ENCODE measurements at places on chromosomes 7 and 10. TPM values are rescaled to one million over a fixed set of nuclear protein-coding genes. Genes with fewer than 3 reads are reported as not detected.

DNA sequence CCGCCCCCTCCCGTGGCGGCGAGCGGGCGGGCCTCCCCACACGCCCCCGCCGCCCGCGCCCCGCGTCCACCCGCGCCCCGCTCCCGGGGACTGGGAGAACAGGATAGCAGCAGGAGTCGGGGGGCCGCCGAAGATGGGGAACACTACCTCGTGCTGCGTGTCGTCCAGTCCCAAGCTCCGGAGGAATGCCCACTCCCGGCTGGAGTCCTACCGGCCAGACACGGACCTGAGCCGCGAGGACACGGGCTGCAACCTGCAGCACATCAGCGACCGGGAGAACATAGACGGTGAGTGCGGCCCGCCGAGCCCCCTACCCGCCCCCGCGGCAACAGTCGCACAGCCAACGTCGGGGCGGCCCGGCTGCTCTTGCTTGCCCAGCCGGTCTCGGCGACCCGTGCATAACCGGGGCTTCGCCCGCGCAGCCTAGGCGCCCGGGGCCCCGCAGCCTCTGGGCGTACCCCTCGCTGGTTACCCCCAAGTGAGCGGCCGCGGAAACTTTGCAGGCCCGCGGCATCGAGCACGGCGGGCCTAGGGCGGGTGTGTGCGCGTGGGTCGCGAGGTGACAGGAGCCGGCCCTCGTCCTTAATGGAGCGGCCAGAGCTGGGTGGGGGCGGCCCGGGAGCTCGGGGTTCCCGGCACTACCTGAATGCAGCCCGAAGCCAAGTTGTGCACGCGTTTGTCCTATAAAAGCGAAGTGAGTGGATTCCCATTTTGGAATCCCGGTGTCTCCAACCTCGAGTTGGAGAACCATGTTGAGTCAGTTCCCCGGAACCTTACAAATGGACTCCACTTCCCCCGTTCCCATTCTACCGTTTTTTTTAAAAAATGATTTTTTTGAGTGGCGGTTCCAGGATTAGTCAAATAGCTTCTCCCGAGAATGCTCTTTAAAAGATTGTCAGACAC, 863 bp downstream of the CCNY start:
- peak; percentile 68 for DNase-seq

- DNase-seq, result peak; percentile 70
Measured at GRCh38 chr7:150986099-150986512, 4.7 kb upstream of the NOS3 start.

GRCh38 chr7:31236868-31237267, 103.7 kb downstream of the NEUROD6 start:
- DNase-seq, result no peak

- peak; percentile 59 for DNase-seq
Measured at GRCh38 chr7:7911369-7912123, 57.0 kb upstream of the GLCCI1 start.

DNA sequence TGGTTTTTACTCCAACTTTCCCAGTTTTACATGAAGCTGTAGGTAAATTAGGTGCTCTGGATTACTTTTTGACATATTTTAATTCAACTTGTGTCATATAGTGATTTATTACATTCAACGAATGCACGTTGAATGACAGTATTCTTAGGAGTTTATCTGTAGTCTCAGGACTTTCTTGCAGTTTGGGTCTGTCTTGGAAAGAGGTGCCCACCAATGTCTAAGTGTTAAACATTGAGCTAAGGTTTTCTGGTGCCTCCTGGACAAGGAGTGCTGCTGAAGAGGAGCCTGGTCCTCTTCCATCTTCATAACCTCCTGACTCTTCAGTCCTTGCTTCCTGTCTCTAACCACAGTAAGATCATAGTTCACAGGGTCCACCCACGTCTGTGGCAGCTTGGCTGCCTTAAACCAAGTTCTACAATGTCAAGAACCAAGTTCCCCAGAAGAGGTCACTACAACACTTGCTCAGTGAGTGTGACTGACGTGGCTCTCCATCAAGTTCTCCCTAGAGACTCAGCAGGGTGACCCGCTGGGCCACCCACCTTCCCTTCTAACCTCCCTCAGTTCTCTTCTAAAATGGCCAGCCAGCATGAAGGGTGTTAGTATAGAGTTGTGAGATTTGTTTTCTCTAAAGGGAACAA, 6.1 kb downstream of the NPY start:
- peak; percentile 28 for DNase-seq

GRCh38 chr10:1037098-1037497, 11.4 kb upstream of the IDI2 start:
- DNase-seq, result no peak

- no peak for DNase-seq
Measured at GRCh38 chr10:66929375-66929774, 3.5 kb downstream of the LRRTM3 start.

- DNase-seq, result no peak
Measured at GRCh38 chr10:76415554-76415953, 984.1 kb downstream of the LRMDA start.

DNA sequence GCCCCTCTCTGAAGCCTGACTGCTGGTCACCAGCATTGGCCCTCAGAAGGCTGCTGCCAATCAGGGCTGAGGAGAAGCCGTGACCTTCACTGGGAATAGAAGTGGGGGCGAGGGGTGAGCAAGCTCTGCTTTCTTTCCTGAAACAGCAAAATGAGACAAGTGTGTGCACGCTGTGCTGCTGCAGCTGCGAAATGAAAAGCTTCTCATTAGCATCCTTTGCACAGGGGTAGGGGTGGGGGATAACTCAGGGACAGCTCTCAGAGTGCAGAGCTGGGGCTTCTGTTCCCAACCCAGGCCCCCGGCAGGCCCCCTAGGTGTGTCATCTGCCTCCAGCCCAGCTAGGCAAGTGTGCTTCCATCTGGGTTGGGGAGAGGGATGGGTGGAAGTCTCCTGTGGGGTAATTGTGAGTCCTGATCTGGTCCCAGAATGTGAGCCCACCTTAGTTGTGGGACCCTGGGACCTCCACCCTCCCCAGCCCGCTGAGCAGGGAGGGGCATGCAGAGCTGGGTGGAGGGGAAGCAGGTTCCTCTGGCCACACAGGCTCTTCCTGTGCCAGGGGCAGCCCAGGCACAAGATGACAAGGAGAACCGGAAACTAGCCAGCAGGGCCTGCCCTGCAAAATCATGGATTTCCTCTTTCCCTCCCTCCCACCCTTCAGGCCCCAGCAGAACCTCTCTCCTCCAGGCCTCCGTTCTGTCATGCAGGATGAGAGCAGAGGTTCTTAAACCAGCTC, 22.2 kb downstream of the ZNF467 start:
- no peak for DNase-seq

- DNase-seq, result peak; percentile 26
Measured at GRCh38 chr10:77862595-77862994, 64.0 kb downstream of the DLG5 start.

DNA sequence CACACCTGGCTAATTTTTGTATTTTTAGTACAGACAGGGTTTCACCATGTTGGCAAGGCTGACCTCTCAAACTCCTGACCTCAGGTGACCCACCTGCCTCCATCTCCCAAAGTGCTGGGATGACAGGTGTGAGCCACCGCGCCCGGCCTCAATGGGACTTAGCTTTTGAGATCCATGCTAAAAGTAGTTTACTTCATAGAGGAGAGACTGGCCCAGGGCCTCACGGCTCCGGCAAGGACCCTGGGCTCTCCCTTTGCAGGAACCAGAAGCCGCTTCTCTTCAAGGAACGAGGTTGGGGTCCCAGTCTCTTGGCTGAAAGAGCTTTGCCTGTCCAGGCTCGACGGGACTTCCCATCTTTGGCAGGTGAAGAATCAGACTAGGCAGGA, 30.1 kb upstream of the DNAAF5 start:
- DNase-seq, result no peak

DNA sequence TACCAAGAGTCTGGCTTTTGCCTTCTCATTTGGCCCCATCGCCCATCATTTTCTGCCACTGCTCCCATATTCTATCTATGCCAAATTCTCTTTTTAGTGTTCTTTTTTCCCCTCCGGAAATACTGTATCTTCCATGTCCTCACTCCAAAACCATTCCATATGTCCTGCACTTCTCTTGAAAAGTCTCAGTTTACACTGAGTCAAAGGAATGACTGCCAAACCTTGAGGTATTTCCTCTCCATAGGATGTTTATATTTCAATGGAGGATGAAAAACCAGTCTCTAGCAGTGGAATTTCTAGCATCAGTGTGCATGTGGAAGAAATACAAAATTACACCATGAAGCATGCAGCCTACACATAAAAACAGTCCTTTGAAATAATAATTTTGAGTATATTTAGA, 121.4 kb upstream of the PHYHIPL start:
- DNase-seq, result no peak

GRCh38 chr10:114634609-114634979, 23.5 kb downstream of the ABLIM1 start:
- DNase-seq, result peak; percentile 97

GRCh38 chr7:116395141-116395791, 104.3 kb upstream of the CAV2 start:
- peak; percentile 94 for DNase-seq

DNA sequence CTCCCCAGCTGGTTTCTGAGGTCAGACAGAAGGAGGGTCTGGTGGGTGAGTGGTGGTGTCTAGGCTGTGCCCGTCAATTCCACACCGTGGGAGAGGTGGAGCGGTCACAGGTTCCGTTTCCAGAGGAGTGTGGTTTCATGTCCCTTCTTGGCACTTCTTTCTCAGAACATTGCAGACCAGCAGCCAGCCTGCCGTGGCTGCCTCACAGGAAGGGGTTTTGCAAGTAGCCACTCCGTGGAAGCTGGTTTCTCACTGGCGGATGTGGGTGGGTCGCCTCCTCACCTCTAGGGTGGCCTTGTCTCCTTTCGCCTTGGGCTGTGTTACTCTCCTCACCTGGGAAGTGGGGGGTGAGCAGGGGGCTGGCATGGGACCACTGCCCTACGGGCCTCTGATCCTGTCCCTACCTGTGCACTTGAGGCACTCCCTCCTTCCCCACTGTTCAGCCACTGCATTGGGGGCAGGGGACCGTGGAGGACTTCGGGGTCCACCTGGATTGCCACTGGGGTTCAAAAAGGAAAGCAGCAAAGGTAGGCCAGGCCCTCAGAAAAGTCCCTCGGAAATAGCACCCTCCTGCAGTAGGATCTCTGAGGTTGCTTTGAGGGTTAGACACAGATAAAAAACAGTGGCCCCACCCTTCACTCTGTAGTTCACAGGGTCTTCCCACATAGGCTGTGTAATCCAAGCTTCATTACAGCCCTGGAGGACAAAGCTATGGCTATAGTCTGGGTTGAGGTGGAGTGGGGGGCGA, 33.9 kb downstream of the TSPAN14 start:
- no peak for DNase-seq

DNA sequence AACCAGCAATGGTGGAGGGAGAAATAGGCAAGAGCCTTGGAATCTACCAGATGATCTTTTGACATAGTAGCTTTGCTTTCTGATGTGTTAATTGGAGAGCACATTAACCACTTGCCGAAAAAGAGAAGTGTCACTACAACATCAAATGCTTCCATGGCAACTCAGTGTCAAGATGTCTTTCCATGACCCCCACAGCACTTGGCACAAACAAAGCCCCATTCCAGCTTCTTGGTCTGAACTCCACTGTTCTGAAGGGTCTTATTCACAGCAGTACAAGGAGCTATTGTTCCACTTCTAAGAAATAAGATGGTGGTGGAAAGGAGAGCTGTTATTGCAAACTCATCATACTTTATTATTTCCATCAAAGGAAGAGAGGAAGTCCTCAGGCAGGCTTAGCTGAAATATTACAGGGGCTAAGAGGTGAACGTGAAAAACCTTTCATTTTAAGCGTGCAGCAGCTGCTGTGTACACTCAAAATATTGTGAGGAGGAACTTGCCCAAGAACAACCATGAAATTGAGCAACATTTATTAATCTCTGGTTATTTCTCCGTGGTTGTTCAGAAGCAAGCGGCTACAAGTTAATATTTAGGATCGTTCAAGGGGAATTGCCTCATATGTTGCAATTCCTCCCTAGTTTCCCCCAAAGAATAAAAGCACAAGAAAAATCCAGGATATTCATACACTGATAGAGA, 354.8 kb upstream of the CELF2 start:
- no peak for DNase-seq

Gene RBP4
- total RNA-seq, result 1.1 TPM

DNA sequence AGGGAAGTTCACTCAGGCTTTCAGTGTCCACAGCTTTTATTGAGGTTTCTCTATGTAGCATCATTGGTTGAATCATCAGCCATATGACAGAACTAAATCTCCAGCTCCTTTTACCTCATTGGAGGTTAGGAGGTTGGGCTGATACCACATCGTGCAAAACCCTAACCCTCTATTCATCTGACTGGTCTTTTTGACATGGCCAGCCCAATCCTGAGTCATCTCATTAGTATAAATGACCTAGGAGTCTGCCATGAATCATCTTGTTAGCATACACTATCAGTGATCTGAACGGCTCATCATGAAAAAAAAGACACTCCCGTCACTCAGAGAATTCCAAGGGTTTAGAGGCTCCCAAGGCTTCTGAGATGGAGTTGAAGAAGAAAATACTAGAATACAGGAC, 669.8 kb upstream of the POT1 start:
- DNase-seq, result no peak

DNA sequence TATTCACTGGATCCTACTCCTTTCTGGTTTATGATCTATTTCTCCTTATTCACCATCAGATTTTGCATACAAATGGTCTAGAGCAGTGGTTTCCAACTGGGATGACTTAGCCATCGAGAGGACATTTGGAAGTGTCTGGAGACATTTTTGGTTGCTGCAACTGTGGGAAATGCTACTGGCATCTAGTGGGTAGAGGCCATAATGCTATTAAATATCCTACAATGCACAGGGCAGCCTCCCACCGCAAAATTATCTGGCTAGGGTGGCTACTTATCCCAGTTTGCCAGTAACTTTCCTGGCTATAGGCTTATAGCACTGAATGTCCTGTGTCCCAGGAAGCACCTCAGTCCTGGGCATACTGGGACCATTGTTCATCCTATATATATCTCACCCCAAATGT, 21.5 kb upstream of the DDX50 start:
- DNase-seq, result no peak

DNA sequence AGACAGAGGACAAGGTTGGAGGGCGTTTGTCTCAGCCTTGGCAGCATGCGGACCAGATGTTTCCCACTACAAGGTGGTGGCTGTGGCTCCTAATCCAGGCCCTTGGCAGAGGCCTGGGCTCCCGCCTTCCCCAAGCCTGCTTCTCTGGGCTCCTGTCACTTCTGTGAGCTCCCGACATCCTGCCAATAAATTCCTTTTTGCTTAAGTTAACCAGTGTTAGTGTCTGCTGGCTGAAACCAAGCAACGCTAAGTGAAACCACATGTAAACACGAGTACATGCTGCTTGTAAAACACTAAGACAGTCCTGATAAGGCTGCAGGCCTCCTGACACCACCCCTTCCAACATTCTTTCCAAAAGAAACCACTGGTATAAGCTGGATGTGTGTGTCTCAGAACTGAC, 263.6 kb upstream of the ZMIZ1 start:
- DNase-seq, result peak; percentile 98

DNA sequence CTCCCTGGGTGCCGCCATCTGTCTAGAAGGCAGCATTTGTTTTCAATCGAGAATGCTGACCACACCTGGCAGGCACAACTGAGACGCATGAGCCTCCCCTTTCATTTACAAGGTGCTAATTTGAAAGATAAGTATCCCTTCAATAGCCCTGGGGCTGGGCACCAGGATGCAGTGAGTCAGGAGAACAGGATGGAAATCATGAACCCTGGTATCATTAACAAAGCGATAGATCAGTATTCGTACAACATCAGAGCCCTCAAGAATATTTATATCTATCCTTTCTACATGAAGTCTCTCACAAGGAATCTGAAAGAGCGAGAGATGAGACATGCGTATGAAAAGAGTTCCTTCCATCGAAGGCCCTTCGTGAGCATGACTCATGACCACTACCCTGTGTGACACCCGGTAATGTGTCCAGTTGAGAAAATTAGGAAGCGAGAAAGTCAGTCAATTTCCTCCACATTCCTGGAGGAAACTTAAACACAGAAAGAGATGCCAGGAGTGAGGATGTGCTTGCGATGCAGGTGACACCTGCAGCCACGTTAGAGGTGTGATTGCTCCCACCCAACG, 123.1 kb upstream of the PITRM1 start:
- DNase-seq, result no peak

All from GM23248 (cell line).